ENCODE measurements at places on chromosomes 12 and 14. TPM values are rescaled to one million over a fixed set of nuclear protein-coding genes. Genes with fewer than 3 reads are reported as not detected.
A peak's percentile ranks its signal among the peaks of the same experiment; 100 is the strongest.

The HDAC7 gene
- 55.0 TPM for total RNA-seq

The TAS2R43 gene
- 2.1 TPM for total RNA-seq

DNA sequence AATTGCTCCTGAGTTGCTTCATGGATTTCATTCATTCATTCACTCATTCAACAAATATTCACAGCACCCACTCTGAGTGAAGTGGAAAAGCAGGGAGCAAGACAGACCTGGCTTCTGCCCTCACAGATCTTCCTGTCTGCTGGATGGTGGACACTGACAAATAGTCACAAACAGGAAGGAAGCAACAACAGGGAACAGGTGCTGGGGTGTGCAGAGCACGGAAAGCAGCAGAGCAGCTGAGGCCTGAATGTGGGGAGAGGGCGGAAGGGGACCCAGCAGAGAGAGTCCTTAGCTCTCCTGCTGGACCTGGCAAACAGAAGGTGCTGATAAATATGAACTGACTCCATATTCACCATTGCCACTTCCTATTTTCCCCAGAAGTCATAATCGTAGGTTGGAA is 54.4 kb downstream of the SETD3 start:
- no peak for DNase-seq

The PTPN6 gene
- total RNA-seq: 3.4 TPM

GRCh38 chr14:101705733-101706508 is 55.6 kb upstream of the PPP2R5C start:
- peak; percentile 14 for DNase-seq

The FSCB gene
- not detected for total RNA-seq

DNA sequence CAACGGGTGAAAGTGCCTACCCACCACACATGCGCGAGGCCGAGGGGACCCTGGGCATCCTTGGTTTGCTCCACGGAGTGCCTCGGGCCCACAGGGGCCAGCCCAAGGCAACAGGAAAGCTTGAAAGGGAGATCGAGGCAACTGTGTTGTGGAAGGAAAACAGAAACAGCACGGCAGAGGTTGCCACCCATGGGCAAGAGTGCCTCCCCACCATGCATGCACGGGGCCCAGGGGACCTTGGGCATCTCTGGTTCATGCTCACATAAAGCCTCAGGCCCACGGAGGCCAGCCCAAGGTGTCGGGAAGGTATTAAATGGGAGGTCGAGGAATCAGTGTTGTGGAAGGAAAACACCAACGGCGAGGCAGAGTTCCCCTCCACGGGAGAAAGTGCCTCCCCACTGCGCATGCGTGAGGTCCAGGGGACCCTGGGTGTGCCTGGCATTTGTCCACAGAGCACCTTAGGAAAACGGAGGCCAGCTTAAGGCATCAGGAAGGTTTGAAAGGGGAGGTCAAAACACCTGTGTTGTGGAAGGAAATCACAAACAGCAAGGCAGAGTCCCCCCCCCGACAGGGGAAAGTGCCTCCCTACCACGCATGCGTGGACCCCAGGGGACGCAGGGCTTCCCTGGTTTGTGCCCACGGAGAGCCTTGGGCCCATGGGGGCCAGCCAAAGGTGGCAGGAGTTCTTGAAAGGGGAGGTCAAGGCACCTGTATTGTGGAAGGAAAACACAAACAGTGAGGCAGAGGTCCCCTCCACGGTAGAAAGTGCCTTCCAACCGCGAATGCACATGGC is 367.3 kb downstream of the ALG10 start:
- DNase-seq: no peak

- DNase-seq: no peak
Observed at GRCh38 chr14:98736701-98737338, 535.2 kb downstream of the BCL11B start.
